Activated naive CD8-positive, alpha-beta T cell treated with anti-CD3 and anti-CD28 coated beads, Interleukin-2, amount 10 ng/mL, durations not matched to agents 7 days and 5 days (primary cell): ENCODE measurements at places on chromosomes 12 and 14. TPM values are rescaled to one million over a fixed set of nuclear protein-coding genes. Genes with fewer than 3 reads are reported as not detected.

GRCh38 chr14:61429316-61429715 is 107.9 kb downstream of the PRKCH start:
- DNase-seq = no peak

GRCh38 chr12:101490286-101490920 is 15.3 kb downstream of the SPIC start:
- DNase-seq = no peak

GRCh38 chr12:9364224-9365176 is 156.3 kb upstream of the PZP start:
- no peak for DNase-seq

The HOXC12 gene
- not detected for total RNA-seq

The ARMH4 gene
- total RNA-seq = not detected

The C12orf60 gene
- total RNA-seq = 1.6 TPM
